NCI-H1436 treated with DMSO at 0.1 percent for 48 hours (cell line): ENCODE measurements at places on chromosomes 2 and 18.

GRCh38 chr2:164252568-164253287 lies 368.6 kb downstream of the GRB14 start:
- no peak for DNase-seq

DNA sequence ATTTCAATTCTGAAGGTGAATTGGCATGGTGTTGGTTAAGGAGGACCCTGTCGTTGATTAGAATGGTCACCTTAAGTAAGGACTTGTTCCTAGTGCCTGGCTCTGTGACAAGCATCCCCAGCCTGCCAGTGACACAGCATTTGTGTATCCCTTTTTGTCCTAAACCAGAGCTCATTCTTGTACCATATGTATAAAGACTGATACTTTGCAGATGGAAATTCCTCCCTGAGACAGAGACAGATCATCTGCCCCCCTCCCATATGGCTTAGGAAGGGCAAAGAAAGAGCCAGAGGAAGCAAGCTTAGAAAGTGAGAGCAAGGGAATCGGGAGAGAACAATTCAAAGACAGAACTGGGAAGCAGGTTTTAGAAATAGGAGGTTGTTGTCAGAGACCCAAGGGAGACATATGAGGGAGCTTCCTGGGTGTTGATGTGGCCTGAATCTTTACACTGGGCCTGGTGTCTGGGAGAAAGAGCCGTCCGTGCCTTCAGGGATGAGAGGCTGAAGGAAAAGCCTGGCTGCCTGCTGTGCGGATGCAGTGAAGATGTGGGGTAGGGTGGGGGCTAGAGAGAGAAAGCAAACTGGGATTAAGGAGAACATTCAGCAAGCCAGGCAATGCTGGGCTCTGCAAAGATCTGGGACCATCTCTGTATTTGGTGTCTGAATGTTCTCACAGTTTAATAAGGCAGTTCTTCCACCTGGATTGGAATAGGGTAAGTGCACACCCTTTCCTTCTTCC lies 13.2 kb upstream of the CHRNA1 start:
- DNase-seq: no peak

DNA sequence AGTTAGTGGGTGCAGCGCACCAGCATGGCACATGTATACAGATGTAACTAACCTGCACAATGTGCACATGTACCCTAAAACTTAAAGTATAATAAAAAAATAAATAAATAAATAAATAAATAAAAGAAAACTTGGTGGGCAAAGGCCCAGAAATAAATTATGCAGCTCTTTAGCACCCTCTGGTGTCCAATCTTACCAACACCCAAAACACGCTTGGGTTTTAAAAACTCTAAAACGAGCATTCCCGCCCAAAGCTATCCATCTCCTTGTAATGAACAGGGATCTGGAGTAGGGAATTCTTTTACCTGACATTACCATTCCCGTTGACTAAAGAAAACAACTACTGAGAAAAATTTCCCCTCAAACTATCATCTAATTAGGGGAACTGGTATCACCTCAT lies 2005.9 kb upstream of the CELF4 start:
- DNase-seq: no peak

GRCh38 chr2:228056293-228057097 lies 125.0 kb downstream of the SPHKAP start:
- no peak for DNase-seq

- DNase-seq: no peak
These were observed 136.4 kb upstream of the CELF4 start for GRCh38 chr18:37701967-37702366.

- no peak for DNase-seq
These were observed 151.3 kb downstream of the ZNF236 start for GRCh38 chr18:76973520-76974266.

- DNase-seq: no peak
These were observed 27.3 kb upstream of the MLPH start for GRCh38 chr2:237459741-237460174.

- DNase-seq: no peak
These were observed 553.3 kb upstream of the TNP1 start for GRCh38 chr2:217413193-217413592.

DNA sequence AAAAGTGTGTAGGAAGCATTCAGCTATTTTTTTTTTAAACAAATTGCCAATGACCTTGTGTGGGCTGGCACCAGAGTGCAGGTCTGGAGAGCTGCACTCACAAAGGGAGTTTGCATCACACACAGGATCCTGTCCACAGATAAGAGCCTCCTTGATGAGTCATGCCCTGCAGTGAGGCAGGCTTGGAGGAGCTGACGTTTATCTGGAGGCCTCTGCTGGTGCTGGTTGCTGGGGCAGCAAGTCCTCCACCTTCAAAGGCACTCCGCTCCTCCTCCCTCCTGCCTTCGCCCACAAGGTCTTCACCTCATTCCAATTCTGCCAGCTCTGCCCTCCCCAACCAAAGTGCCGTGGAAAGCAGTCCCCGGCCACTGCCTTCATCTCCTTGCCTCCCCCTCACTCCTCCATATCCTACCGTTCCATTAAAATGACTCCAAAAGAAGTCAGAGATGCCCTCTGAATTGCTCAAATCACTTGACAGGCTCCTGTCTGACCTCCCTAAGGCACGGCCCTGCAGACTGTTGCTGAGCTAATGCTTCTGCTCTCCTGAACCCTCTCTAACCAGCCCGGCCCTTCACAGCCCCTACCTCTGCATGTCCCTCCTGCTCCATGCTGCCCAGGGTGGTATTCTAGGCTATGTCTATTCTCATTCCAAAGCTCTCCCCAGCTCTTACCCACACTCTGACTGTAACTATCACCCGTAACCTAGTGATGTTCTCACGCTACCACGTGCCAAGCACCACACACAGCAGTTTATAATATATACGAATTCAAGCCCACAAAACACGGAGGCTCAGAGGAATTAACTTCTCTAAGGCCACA lies 30.9 kb downstream of the LONRF2 start:
- no peak for DNase-seq

- no peak for DNase-seq
These were observed 5.2 kb upstream of the NDUFV2 start for GRCh38 chr18:9097349-9097748.

DNA sequence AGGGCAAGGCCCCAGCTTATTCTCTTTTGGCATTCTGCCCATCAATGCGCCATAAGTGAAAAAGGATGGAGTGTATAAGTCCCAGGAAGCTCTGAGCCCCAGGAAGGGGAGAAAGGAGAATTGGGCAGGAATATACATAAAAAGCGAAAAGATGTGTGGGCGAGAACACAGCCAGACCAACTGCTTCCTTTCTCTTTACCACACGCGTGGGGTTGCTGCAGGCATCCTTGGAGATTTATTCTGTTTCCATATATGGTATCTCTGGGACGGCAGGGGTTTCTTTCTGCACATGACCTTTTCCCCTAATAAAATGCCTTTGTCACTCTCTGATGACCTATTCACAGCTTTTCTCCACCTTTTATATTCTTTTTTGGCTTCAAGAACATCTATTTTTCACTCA lies 440.5 kb downstream of the NBAS start:
- DNase-seq: no peak
